AG04450 (cell line): ENCODE measurements at places on chromosomes 7 and 10.

GRCh38 chr7:146262527-146262926 lies 145.9 kb downstream of the CNTNAP2 start:
- DNase-seq: no peak

GRCh38 chr10:84524435-84524834 lies 196.0 kb downstream of the CCSER2 start:
- DNase-seq: no peak

GRCh38 chr10:125296598-125296997 lies 136.2 kb upstream of the CTBP2 start:
- DNase-seq: no peak

DNA sequence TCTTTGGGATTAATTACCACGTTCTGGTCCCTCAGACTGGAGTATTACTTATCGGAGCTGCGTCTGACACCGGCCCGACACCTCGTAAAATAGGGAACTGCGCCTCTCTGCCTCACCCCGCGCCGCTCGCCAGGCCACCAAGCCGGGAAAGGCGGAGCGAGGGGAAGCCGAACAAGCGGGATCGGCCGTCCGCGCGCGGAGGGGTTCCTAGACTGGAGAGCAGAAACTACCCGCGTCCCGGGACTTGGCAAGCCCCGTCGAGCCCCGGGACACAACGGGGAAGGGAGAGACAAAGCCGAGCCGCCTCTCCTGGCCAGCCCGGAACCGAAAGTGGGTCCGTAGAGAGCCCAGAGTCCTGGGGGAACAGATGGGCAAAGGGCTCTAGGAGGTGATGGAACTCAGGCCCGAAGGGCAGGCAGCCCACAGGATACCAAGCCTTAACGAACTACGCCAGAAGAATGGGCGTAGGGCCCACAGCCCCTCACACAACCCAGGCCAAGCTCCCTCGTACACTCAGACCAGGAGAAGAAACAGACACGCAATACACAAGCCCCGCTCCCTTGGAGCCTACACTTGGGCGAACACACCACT lies 6.5 kb downstream of the LBX1 start:
- DNase-seq: no peak

- DNase-seq: no peak
These were observed 249.8 kb downstream of the ARHGAP12 start for GRCh38 chr10:31678575-31679516.

DNA sequence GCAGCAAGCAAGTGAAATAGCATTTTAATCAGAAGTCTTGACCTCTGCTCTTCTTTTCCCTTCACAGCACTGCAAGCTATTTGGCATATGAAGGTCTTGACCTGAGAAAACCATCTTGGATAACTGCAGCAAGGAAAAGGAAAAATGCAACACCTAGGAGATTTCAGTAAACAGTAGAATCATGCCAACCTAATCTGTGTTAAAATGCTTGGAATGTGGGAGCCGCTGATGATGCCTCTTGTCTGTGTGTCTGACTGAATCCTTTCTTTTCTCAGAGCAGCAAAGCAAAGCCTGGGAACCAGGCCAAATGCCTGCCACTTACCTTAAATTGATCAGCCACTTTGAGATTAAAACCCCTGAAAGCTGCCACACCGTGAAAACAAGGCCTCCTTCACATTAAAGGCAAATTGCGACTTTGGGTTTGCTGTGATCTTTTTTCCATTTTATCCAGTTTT lies 80.4 kb upstream of the CDK6 start:
- DNase-seq: no peak

GRCh38 chr7:155907450-155908200 lies 95.4 kb upstream of the SHH start:
- DNase-seq: no peak

DNA sequence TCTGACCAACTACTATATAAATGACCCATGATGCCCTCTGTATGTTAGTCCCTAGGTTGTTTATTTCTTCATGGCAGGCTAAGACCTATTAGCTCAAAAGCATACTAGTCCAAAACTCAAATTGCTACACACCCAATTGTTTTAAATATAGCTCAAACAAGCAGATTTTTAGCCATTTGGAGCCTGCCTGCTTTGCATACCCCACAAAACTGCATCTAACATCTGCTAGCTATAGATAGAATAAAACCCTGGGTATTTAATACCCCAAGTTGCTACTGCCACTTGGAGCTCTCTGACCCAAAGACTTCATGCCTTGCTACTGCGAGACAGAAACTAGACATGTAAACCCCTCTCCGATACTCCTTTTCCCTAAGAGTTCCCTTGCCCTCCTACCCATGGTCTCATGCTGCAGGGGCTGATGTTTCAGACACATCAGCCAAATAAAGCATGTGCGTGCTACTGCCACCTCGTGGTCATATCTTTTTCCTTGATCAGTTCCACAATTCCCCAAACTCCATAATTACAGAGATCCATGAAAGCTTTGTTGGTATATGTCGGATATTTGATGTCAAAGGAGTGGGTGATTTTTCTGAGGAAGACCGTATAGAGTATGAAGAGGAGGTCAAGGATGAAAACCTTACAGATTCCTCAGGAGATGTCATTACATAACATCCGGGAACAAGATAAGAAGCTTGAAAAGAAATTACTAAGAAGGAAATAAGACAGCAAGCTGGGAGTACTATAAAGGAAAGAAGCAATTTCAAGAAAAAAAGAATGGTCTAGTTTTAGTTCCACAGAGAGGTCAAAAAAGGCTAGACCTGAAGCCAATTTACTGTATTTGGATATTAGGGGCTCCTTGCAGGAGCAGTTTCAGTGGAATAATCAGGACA lies 386.6 kb downstream of the SH2D4B start:
- DNase-seq: no peak

GRCh38 chr10:116169782-116170445 lies 103.1 kb downstream of the GFRA1 start:
- DNase-seq: no peak

DNA sequence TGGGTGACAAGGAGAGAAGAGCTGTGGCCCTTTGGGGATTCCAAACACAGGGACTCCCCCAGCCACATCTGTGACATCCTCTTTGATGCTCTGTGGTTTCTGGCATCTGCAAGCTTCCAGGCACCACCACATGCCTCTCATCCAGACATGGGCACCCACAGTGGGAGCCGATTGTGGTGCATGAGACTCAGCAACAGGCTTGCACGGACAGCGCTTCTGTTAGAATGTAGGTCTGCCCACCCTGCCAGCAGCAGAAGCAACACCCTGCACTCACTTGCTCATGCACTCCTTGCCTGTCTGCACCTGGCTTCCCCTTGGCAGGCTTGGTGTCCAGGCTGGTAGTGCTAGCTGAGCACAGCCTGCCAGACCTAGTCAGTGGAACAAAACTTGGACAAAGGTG lies 735.0 kb upstream of the ZWINT start:
- DNase-seq: no peak

DNA sequence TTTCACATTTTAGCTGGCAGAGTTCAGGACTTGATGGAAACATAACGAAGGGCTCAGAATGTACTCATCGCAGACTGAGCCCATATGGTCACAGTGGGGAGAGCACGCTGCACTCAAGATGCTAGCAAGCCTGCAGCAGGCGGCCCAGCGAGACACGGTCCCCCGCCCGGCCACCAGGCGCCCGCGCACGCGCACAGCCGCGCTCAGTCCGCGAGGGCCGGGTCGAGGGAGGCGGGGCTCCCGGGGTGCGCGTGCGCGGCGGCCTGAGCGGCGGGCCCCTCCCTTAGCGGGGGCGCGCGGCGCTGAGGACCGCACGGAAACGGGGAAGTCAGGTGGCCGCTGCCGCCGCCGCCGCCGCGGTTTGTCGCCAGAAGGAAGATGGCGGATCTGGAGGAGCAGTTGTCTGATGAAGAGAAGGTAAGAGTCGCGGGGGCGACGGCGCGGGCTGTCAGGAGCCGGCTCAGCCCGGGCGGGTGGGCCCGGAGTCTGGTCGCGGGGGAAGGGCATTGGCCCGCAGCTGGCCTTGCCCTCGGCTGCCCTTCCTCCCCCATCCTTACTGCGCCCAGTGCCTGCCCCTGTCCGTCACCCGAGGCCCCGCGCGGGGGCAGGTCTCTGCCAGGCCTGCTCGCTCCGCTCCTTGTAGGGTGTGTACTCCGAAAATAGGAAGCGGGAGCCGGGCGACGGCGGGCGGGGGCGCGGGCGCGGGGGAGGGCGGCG lies at the start of gene CAPZA2:
Gene CAPZA2, plus strand, starts transcription at position 354 of the 717 bp plus-strand sequence. Its CDS starts 25 bp downstream, at position 379.
- peak; percentile 55 for DNase-seq

DNA sequence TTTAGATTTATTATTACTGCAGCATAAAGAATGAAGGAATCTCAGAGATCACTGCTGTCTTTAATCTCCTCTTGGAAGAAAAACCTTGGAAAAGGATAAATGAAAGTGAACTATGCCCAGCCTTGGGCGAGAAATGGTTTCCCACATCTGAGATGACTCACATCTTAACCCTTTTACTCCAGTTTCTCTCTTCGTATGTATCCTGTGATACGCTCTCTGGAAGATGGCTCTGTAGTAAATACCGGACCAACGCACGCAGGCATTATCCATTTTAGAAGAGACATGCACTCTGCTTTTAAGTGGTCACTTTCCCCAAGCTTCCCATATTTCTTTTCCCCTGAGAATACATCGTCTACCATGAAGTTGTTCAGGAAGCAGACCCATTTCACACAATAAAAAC lies 207.3 kb upstream of the BMPER start:
- no peak for DNase-seq

DNA sequence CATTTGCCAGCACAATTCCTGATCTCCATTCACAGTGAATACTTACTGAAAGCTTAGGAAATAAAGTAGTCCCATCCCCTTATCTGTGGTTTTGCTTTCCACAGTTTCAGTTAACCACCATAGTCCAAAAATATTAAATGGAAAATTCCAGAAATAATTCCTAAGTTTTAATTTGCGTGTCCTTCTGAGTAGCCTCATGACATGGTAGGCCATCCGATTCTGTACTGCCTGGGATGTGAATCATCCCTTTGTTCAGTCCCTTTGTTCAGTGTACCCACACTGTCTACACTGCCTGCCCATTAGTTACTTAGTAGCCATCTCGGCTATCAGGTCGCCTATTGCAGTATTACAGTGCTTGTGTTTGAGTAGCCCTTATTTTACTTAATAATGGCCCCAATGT lies 14.2 kb downstream of the RAB11FIP2 start:
- DNase-seq: no peak

GRCh38 chr7:134415700-134416099 lies 43.2 kb downstream of the AKR1B1 start:
- DNase-seq: no peak

DNA sequence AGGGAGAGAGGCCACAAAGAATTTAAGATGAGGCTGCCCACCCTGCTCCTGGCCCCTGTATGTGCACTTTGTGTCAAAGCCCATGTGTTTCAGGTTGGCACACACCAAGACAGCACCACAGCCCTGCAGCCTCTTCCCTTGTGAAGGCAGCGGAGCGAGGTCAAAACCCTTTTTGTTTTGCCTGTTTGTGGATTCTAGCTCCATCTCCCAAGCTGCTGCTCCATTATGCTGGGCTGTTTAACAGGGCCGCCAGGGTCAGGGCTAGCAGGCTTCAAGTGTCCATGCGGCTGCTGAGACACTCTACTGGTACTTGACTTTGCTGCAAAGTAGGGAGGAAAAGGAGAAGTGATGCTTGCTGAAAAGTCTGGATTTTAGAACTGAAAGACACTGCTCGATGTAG lies 142.3 kb upstream of the EFCAB10 start:
- DNase-seq: no peak

DNA sequence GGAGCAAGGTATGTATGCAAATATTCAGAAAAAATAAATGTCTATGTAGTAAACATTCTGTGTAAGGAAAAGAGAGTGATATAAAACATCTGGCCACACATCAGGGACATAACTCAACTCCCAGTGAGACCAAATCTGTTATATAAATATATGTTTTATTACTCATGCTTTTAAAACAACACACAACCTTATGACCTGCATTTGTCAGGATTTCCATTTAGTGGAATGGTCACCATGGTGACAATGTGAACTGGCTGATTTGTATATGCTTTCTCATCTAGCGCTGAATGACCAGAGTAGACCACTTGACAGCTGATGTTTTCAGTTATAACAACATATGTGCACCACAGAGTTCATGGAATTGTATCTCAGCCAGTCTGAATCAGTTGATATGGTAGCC lies 551.7 kb downstream of the HTR7 start:
- DNase-seq: peak; percentile 86

DNA sequence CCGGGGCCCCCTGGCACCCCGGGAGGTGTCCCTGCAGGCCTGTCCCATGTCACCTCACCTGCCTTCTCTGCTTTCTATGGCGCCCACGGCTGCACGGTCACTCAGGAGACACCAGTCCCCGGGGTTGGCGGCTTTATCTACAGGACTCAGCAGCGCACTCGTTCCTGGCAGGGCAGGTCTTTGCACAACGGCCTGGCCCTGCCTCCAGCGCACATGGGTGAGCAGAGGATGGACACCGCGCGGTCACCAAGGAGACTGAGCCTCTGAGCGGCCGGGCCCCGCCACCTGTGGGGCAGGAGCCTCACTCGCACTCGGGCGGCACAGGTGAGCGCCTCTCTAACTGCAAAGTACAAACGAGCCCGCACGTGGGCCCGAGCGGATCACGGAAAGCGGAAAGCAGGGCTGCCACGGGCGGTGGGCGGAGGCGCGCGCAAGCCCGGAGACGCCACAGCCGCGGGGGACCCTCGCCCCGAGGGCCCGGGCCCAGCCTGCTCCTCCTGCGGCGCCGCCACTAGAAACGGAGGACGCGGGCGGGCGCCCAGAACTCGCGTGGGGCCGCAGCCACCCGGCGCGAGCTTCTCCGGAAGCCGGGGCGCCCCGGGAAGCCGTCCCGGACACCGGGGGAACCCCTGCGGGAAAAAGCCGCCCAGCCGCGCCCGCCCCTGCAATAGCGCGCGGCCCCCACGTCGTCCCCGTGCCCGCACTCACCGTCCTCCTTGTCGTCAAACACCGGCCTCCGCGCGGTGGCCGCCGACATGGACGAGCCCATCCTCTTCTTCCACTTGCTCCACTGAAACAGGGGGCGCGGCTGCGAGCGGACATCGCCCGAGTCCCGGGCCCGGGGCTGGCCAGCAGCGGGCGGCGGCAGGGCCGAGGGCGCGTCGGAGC lies 642 bp downstream of the STK32C start:
- no peak for DNase-seq

GRCh38 chr7:41758321-41758720 lies 55.4 kb upstream of the INHBA start:
- DNase-seq: no peak

DNA sequence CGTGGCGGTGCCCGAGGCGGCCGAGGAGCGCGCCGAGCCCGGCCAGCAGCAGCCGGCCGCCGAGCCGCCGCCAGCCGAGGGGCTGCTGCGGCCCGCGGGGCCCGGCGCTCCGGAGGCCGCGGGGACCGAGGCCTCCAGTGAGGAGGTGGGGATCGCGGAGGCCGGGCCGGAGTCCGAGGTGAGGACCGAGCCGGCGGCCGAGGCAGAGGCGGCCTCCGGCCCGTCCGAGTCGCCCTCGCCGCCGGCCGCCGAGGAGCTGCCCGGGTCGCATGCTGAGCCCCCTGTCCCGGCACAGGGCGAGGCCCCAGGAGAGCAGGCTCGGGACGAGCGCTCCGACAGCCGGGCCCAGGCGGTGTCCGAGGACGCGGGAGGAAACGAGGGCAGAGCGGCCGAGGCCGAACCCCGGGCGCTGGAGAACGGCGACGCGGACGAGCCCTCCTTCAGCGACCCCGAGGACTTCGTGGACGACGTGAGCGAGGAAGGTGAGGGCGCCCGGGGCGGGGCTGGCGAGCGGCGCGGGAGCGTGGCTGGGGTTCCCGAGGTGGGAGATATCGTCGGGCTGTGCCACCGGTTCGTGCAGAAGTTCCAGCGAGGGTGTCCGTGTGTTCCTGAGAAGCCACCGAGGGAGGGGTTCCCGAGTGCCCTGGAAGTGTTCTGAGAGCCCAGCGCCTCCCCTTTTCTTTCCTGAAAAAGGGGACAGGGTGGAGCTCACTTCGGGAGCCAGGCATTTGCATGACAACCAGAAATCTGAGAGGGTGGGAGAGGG lies 495 bp downstream of the EIF3B start:
- no peak for DNase-seq

GRCh38 chr10:131544495-131544894 lies 233.0 kb upstream of the TCERG1L start:
- DNase-seq: no peak
